ENCODE measurements at places on chromosomes 3 and 15. TPM values are rescaled to one million over a fixed set of nuclear protein-coding genes. Genes with fewer than 3 reads are reported as not detected.

GRCh38 chr3:140630366-140630765 lies 47.5 kb upstream of the TRIM42 start:
- no peak for DNase-seq

The SLC12A8 gene
- 0.26 TPM for total RNA-seq

The KBTBD12 gene
- not detected for total RNA-seq

The PRR20G gene
- not detected for total RNA-seq

The TAGLN3 gene
- 3.5 TPM for total RNA-seq

Measured in activated CD4-positive, alpha-beta T cell treated with anti-CD3 and anti-CD28 coated beads for 36 hours (primary cell).